ENCODE measurements at places on chromosomes 12 and 14.

DNA sequence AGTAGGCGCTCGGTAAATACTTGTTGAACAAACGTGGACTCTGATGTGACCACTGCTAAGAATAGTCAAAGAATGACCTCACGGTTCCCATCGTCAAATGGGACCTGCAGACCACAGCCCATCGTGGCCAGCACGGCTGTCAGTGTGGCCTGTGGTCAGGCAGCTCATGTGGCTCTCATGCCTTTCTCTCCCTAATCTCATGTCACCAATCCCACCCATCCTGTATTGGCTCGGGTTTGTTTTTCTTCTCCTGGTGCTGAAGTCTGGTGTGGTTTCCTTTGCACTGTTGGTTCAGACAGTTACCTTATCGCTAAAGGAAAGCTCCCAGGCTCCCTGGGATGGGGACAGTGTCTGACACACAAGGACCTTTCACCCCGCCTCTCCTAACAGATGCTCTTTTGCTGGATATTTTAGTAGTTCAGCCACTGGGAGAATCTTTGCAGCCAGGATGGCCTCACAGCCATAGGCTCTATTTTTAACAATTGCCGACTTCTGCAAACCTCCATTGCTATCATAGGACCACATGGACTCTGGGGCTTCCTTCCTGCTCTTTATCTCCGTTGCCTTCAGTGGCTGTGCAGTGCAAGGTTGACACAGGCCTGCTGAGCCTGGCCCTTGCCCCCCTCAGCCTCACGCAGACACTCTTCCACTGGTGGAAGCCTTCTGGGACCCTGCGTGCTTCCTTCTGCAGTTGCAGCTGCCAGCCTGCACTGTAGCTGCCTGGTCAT is 293.1 kb upstream of the FKBP4 start:
- DNase-seq = no peak

- no peak for DNase-seq
Observed at GRCh38 chr12:105099356-105099755, 8.2 kb upstream of the WASHC4 start.

- no peak for DNase-seq
Observed at GRCh38 chr12:34301251-34302130, 279.2 kb downstream of the ALG10 start.

- no peak for DNase-seq
Observed at GRCh38 chr14:91211017-91211416, 33.5 kb downstream of the GPR68 start.

DNA sequence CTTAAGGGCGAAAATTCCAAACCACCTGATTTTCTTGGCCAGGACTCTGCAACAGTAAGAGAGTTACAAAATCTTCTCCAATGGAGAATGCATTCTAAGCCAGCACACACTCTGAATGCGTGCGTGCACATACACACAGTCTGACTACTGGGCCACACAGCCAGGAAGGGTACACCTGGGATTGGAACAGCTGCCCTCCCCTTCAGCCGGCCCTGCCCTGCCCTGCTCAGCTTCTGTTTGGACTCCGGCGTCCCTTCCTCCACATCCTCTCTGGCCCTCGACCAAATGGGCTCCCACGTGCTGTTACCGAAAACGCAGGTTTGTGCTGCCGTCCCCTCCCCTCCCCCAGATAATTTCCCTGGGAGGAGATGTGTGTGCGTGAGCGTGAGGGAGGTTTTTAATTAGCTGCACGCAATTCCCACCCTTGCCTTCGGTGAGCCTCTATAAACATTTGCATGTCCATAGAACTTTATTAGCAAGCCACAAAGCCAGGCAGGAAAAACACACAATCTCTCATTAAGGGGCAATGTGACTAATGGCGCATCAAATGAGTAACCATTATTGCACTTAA is 43.0 kb downstream of the CCNK start:
- peak; percentile 53 for DNase-seq

DNA sequence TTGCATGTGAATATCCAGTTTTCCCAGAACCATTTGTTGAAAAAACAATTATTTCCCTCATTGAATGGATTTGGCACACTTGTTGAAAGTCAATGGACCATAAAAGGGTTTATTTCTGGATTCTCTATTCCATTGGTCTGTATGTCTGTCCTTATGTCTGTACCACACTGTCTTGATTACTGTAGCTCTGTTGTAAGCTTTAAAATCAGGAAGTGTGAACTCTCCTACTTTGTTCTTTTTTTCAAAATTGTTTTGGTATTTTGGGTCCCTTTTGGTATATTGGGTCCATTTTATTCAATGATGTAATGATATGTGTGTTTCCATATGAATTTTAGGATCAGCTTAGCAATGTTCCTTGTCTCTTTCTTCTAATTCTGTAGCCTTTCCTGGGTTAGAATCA is 64.8 kb downstream of the PPP2R5C start:
- DNase-seq = no peak

DNA sequence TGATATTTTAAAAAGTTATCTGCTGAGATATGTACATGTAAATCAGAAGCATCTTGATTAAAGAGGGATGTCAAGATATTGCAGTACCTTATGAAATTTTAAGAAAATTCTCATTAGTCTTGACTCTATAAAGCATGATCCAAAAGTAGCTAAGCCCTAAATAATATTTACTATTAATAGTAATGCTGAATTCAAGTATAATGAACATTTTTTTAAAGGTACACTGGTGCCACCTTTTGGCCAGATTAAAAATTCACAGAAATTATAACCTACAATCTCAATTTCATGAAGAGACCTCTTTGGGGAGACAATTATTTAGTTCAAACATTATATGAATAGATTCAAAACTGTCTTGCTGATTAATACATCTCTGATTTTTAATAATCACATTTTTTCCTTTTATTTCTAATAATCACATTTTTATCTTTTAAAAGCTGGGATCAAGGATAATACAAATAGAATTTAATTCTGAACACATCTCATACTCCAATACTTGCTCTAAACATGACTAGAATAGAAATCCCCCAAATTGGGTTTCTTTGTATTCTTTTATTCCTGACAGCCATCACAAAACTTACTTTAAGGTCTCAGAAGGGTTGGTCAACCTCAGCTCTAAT is 13.4 kb downstream of the AKAP5 start:
- peak; percentile 34 for DNase-seq

- no peak for DNase-seq
Observed at GRCh38 chr12:132349501-132350131, 20.2 kb upstream of the GALNT9 start.

DNA sequence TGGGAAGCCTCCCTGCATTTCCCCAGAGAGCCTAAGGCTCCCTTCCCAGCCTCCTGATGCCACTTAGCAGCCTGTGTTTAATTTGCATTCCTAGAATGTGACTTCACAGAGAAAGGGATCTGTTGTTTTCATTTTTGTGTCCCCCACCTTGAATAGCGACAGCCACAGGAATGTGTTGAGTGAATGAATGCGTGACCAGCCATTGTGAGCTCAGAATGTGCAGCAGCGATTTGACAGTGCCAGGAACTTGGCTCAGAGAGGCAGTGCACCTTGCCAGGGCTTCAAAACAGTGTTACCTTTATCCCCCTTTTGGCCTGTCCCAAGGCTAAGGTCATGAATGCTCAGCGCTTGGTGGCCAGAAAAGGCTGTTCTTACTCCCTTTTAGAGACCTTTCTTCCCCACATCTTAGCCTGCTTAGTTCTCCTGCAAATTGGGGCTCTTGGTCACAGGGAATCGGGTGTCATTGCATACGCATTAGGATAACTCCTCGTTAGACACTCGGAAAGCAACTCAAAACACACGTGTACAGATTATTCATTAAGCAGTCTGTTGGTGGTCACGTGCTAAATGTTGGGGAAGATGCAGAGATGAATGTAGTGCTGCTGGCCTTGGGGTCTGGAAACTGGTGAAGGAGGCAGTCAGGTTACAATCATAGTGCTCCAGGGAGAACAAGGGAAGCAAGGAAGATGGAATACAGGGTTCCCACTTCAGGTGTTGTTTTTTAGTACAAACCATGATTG is 9.8 kb downstream of the NTF3 start:
- DNase-seq = no peak

DNA sequence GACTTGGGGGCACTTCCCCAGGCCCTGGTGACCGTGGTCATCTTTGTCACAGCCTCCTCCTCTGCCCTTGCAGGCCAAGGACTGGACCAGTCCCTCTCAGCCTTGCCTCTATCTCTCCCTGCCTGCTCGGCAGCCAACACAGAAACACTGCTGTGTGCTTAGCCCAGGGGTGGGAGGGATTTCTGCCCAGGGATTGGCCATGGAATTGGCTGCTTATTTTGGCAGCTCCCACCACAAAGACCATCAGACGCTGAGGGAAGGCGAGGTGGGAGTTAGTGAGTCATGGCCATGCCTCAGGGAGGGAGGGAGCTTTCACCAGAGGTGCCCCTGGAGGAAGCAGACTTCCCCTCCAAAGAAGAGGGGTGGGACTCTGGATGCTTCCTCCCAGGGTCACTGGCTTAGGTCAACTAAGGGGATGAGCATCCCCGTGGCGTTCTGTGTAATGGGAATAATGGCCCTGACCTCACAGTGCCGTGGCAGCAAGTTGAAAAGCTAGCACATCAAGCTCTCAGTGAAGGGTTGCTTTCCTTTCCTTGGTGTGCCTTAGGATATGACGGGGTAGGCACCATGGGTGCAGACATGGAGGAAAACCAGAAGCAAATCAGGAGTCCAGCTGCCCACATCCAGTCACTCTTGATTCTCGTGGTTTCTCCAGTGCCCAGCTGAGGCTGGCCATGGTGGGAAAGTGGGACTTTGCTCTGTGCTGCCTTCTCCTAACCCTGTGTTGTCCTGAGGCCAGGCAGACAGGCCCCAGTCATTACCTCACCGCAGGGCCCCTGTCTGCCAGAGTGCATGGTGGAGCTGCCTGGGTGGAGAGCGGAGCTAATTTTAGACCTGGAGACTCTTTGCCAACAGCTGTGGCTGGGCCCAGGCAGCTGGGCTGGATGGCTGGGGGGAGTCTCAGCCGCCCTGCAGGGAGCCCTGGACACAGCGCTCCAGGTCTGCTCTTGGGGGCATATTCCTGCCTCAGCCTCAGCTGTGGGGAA is 21.4 kb downstream of the B4GALNT3 start:
- DNase-seq = peak; percentile 46

DNA sequence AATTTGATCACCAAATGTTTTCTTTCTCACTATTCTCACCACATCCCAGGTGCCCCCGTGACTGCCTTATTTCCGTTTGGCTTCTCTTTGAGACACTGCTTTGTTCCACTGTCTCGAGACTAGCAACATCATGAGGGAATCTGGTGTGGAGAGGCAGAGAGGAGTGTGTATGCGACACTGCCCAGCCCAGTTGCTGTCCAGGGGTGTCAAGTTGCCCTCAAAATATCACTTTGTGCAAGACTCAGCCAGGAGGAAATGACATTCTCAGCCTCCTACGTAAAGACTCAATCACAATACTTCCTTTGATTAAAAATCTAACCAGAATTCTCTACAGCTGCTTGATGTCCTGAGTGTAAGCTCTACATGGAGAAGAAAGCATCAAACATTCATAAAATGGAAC is 48.2 kb upstream of the EEA1 start:
- no peak for DNase-seq

- DNase-seq = no peak
Observed at GRCh38 chr14:82786483-82786880, 1252.8 kb upstream of the SEL1L start.

DNA sequence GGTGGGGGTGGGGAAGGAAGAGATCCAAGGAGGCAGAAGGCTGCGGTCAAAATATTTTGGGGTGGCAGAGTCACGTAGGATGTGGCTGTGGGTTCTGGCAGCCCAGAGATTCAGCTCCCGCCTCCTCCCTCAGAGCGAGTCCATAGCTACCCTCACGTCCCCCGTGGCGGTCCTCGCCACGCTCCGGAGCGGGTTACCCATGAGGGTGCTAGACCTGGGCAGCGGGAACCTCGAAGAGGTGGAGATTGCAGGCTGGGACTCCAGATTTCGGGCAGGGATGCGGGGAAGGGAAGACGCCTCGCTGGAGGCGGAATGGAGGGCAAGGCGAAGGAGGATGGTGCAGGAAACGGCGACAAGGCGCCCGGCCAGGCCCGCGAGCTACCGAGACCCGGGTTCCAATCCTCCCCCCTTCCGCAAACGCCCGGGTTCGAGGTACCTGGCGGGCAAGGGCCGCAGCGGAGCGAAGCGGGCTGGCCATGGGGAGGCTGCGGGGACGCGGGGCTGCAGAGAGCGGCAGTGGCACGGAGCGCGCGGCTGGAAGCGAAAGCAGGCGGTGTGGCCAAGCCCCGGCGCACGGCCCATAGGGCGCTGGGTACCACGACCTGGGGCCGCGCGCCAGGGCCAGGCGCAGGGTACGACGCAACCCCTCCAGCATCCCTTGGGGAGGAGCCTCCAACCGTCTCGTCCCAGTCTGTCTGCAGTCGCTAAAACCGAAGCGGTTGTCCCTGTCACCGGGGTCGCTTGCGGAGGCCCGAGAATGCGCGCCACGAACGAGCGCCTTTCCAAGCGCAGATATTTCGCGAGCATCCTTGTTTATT is 46.2 kb downstream of the BCAT1 start:
- DNase-seq = no peak

DNA sequence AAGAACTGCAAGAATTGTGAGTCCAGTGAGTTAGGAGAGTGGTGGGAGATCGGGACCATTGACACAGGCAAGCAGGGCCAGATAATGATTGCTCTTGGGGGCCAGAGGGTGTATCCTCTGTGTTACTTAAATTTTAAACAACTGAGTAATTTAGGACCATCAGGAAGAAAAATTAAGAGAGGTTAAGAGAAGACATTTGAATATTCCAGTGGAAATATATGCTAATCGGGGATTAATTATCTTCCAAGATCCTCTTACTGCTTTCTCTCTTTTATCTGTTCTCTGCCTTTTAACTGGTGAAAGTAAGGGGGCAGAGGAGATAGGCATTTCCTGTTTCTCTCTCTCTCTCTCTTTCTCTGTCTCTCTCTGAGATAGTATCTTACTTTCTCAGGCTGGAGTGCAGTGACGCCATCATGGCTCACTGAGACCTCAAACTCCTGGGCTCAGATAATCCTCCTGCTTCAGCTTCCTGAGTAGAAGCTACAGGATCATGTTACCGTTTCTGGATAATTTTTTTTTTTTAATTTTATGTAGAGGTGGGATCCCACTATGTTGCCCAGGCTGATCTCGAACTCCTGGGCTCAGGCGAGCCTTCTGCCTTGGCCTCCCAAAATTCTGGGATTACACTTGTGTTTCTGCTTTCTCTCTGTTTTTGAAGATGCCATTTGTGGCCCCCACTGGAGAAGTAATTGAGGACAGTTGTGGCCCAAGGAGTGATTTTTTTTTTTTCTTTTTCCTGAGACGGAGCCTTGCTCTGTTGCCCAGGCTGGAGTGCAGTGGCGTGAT is 85.1 kb downstream of the DIP2B start:
- no peak for DNase-seq

GRCh38 chr12:2614341-2614740 is 180.4 kb upstream of the FKBP4 start:
- DNase-seq = no peak

All from NCI-H1417 (cell line).